ENCODE measurements at places on chromosomes 13 and 19.

DNA sequence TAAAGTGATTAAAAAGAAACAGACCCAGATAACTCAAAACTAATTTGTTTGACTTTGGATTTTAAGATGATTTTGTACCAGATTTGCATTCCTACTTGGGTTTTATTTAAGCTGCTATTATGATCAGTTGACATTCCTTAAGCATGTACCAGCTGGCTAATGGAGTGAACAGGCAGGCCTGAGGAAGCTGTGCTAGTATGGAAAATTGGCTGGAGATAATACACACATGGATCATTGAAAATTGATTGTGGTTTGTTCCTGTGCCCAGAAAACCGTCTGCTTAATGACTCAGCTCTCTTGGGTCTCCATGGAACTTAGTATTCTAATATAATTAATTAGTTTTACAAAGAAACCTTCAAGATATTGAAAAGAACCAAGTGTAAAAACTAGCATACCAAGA is 22.6 kb downstream of the POLR1D start:
- no peak for DNase-seq

GRCh38 chr13:104953588-104953987 is 1581.9 kb downstream of the EFNB2 start:
- DNase-seq = no peak

- DNase-seq = peak; percentile 48
Observed at GRCh38 chr19:16587833-16588823, 15.9 kb upstream of the SLC35E1 start.

GRCh38 chr19:6806488-6806887 is 34.0 kb downstream of the VAV1 start:
- no peak for DNase-seq

- no peak for DNase-seq
Observed at GRCh38 chr19:38661996-38662395, 14.5 kb downstream of the ACTN4 start.

DNA sequence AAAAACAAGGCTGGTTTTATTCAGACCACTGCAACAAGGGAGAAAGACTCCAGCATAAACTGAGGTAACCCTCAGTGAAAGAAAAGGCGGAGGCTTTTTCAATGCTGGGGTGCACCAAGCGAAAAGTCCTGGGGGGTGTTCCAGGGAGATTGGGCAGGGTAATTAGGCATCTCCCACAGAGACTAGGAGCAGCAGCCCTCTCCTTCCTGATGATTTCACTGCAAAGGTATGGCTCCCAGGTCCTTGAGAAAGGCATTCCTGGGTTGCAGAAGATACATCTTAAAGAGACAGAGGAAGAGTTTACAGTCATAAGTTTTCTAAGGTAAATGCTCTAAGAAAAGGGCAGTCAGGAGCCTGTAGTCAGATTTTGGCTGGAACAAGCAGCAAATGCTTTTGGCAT is 412.0 kb downstream of the FOXO1 start:
- no peak for DNase-seq

DNA sequence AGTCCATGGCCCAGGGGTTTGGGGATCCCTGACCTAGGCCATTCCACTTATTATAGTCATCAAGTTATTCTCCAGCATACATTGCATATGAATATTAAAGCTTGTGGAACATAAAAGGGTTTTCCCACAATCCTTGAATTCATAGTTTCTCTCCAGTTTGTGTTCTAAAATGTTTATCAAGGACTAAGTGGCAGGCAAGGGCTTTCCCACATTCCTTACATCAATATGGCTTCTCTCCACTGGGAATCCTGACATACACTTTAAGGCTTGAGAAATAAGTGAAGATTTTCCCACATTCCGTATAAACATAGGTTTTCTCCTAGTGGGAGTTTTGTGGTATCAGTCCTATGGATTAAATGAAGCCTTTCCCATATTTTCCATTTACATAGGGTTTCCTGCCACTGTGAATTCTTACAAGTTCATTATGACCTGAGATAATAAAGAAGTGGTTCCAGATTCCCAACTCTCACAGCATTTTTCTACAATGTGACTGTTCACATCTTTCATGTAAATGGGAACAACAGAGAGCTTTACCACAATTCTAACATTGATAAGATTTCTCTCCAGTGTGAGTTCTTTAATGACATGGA is 14.5 kb downstream of the ZNF426 start:
- DNase-seq = no peak

DNA sequence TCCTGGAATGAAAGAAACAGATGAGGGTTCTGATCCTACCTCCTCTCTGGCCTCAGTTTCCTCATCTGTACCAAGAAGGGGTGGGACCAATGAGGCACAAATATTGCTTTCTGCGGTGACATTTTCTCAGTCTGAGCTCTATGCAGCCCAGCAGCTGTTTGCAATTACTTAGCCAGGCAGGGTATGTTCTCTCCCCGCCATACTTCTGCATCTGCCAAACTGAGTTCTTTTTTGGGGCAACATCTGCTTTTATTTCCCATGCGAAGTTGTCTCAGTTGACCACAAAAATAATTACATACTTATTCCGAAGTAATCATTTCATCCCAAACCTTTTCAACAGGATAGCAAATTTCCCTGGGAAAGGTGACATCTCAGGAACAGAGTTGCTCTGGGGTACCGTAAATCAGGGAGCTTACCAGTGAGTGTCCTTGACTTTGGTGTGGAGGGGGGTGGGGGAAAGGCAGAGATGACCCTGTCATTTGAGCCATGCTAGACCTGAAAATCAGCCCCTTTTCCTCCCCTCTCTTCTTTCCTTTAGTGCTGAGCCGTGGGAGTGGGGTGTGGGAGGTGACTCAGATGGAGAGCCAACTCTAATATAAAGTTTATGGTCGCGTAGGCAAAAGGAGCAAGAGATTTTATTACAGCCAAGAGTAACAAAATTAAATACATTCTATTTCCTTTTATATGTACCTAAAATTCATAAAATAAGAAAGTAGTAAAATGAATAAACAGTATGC is 165.7 kb upstream of the KL start:
- no peak for DNase-seq

DNA sequence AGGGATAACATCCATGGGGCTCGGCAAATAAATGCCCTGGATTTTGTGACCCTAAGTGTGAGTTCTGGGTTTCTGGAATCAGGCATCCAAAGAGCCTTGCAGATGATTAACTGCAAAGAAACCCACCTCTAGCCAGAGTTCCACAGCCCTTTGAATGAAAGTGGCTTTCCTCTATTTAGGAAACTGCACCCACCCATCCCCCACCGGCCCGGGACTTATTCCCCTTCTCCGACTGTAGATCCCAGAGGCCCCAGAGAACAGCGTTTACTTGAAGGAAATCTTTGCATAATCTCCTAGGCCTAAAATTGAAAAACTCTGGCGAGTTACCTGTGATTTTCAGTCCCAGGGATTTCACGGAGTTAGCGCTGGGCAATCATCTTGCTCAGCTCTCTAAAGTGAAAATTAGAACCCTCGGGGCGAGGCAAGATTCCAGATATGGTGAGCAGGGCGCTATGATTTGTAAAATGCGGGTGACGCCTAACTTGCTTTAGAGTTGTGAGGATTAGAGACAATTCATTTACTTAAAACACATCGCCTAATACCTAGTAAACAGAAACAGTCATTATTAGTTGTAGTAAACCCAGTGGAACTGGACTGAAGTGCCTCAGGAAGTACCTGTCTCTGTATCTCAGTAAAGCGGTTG is 9.4 kb downstream of the URAD start:
- DNase-seq = no peak

All from stimulated activated CD4-positive, alpha-beta T cell treated with anti-CD3 and anti-CD28 coated beads, Interleukin-2, amount 100 ng/mL, for 48 hours (primary cell).